PC-9 (cell line): ENCODE measurements at places on chromosomes 5 and 9. TPM values are rescaled to one million over a fixed set of nuclear protein-coding genes. Genes with fewer than 3 reads are reported as not detected.

DNA sequence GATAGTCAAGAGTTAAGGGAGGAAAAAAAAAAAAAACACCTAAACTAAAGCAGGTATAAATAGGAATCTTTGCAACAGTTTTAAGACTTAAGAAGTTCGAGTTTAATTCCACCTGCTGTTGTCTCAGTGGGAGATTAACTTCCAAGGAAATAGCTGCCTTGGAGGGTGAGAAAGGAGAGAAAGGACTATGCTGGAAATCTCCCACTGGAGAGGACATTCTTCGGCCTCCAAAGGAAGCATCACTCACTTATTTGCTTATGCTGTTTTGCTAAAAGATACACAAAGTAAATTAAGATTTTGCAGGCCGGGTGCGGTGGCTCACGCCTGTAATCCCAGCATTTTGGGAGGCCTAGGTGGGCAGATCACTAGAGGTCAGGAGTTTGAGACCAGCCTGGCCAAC is 317.9 kb upstream of the MPDZ start:
- DNase-seq: no peak

The GPX8 gene
- total RNA-seq: 24.6 and 40.2 TPM in 2 replicates

DNA sequence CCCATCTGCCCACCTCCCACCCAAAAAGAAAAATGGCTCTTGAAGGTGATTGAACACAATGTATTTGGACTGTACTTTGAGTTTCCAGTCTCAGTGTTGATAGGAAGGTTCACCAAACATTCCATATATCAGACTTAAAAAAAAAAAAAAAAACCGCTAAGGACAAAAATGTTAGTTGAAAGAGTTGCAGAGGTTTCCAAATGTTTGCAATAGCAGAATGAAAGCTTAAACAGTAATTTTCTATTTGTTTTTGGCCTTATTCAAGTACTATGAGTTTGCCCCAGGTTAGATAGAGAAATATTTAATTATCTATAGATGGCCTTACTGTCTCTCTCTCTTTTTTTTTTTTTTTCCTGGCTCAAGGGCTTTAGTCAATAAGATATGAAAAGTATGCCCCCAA is 6.1 kb downstream of the LRRTM2 start:
- DNase-seq: no peak

DNA sequence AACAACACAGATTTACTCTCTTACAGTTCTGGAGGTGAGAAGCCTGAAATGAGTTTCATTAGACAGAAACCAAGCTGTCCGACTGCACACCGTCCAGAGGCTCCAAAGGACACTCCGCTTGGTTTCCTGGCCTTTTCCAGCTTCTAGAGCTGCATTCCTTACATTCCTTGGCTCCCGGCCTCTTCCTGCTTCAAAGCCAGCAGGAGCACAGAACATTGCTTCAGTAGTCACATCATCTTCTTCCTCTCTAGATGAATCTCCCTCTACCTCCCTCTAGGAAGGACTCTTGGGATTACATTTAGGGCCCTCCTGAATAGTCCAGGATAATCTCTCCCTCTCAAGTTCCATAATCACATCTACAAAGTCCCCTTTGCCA is 213.3 kb downstream of the CDK5RAP2 start:
- DNase-seq: peak; percentile 60

The MARCOL gene
- not detected in 2 replicates for total RNA-seq

DNA sequence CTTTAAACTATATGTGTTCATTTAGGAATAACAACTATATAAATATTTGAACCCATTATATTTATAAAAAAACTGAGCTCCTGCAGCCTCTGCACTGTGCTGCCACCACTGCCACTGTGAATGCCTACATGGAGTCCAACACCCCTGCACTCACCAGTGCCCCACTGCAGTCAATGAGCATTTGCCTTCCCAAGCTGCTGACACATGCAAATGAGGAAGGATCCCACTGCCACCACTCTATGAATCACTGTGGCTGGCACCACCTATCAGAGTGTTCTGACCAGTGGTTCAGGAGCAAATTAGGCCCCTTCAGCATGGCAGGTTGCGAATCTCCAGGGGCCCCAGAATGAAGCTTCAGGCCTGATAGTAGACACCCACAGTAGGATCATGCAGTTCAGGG is 9.1 kb downstream of the IFNA5 start:
- no peak for DNase-seq

The ENTREP1 gene
- 0.30 and 0.35 TPM in 2 replicates for total RNA-seq

The ARL14EPL gene
- total RNA-seq: 0.37 TPM in 1 of 2 replicates, not detected in the other

DNA sequence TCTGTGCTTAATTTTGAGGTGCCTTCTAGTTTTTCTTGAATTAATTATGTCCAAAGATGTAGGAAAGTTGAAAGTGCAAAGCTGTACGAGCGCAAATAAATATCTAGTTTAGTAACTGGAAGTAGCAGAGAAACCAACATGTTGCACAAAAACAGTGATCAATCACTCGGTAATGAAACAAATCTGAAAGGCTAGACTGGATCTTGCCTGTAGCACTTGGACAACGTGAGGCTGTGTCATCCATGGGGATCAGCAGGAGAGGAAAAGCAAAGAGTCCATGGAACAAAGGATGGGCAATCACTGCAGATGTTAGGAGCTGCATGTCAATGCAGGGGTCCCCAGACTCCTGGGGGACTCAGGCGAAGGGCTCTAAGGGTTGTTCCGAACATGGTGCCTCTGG is 424.2 kb downstream of the IRX1 start:
- no peak for DNase-seq

The DDX4 gene
- not detected in 2 replicates for total RNA-seq

The PRDM9 gene
- total RNA-seq: not detected in 2 replicates

DNA sequence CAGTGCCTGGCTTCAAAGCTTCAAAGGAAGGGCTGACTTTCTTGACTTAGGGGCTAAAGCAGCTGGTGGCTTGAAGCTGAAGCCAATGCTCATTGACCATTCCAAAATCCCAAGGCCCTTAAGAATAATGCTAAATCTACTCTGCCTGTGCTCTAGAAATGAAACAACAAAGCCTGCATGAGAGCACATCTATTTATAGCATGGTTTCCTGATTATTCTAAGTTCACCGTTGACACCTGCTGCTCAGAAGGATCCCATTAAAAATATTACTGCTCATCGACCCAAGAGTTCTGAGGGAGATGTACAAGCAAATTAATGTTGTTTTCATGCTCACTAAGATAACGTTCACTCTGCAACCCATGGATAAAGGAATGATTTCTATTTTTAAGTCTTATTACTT is 6.7 kb downstream of the TMEM174 start:
- DNase-seq: no peak

GRCh38 chr9:129206905-129207304 is 28.8 kb upstream of the IER5L start:
- DNase-seq: no peak

The SPINK1 gene
- not detected in 2 replicates for total RNA-seq
